Activated T-helper 1 cell treated with anti-CD3 and anti-CD28 coated beads, Interleukin-12 subunit alpha, Interleukin-12 subunit beta, Interleukin-2, Interleukin-4 antibody, amounts not matched to agents 30 ng/mL and 10 ng/mL and 1 ng/mL, durations not matched to agents 14 hours and 24 hours and 36 hours (primary cell): ENCODE measurements at places on chromosomes 16 and 17. TPM values are rescaled to one million over a fixed set of nuclear protein-coding genes. Genes with fewer than 3 reads are reported as not detected.

DNA sequence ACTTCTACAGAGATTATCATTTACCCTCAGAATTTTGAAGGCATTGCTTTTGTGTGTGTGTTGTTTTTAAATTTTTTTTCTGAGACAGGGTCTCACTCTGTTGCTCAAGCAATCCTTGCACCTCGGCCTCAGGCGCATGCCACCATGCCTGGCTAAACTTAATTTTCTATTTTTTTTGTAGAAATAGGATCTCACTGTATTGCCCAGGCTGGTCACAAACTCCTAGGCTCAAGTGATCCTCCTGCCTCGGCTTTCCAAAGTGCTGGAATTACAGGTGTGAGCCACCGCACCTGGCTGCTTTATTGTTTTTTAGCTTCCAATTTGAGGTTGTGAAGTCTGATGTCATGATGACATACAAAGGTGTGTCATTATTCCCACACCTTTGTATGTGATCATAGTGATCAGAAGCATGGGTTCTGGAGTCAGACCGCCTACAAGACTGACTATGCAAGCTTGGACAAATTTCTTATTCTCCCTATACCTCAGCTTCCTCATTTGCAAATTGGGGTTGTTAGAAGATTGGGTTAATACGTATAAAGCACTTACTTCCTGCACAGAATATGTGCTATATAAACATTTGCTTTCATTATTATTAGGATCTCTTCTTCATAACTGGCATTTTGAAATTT is 5.8 kb downstream of the SEPHS2 start:
- DNase-seq, result no peak
- peaks cover 19% of the 10 kb centered on the region for H3K36me3 ChIP-seq

DNA sequence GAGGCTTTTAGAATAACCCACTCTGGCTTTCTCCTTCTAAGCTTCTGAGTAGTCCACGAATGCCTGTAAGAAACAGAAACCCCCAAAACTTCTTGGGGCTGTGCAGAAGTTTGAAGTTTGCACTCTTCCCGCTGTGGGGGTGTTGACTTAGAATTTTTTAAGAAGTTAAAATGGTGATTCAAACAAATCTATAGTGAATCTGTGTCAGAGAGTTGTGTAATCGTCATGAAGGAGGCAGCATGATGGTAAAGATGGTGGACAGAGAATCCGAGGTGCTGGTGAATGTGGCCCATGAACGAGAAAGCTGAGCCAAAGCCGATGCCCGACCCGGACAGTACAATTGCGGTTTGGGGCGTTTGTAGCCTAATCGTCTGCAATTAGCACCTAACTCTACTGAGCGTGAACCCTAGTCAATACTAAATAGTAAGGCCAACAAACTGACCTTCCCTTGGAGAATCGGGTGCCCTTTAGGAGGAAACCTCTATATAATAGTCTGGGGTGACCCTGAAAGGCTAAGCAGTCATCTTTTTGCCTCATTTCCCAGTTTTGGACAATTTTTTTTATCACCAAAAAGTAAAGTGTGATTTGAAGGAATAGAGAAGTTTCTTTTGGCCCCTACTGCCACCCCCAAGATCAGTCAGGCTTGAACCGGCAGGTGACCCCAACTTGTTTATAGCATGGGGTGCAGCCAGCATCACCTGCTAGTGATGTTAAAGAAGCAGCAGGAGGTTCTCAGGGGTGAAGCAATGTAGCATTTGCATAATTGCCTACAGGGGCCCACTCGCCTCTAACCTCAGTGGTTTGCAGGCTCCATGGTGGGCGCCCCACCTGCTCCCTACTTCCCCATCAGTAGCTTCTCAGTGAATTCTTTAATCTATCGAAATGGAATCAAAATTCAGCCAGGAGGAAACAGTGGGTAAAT is 11.2 kb downstream of the IRF8 start:
- H3K4me3 ChIP-seq, result no peak overlapping the region
- peaks cover 25% of the 10 kb centered on the region for H3K4me1 ChIP-seq
- H3K36me3 ChIP-seq, result peaks cover 71% of the 10 kb centered on the region
- DNase-seq, result no peak
- no peak overlapping the region for H3K27ac ChIP-seq
- no peaks in the 10 kb centered on the region for H3K27me3 ChIP-seq

DNA sequence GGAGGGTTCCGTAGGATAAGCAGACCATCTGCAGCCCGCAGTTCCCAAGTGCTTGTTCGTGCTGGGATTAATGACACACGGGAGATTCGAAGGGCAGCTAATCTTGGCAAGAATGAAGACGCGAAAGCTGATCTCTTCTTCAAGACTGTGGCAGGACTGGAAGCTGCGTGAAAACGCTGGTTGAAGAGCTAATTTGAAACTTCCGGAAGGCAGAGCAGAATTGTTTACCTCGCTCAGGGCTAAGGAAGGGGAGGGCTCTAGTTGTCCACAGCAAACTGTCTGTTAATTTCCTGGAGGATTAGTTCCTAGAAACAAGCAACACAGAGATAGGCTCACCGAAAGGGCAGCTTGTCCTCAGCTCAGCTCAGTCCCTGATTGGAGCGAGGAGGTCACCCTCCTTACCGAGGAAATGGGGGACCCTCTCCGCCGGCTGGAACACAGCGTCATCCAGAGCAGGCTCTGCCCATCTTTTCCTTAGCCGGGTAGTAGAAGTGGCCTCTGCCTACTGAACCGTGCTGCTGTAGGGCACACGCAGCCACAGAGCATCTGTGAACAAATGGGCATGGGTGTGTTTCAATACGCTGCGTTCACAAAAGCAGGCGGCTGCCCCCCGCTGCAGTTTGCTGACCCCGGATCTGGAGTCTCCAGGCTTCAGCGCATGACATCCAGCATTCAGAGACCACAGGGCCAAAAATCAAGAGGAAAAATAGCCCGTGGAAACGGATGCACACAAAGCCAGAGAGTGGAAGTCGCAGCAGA is 16.7 kb upstream of the BAIAP2 start:
- peak; percentile 30 for DNase-seq
- H3K27me3 ChIP-seq, result no peaks in the 10 kb centered on the region
- peak overlapping the region; percentile 97 for H3K27ac ChIP-seq
- H3K4me3 ChIP-seq, result peak overlapping the region; percentile 82

- H3K27me3 ChIP-seq, result peaks cover 6% of the 10 kb centered on the region
- DNase-seq, result no peak
- no peak overlapping the region for H3K4me3 ChIP-seq
Measured at GRCh38 chr17:55607731-55608341, 96.6 kb upstream of the SMIM36 start.

GRCh38 chr17:7704601-7705268 is at the start of gene EFNB3:
Gene EFNB3 (plus strand): TSS chr17:7705202. CDS start chr17:7705599, 397 bp downstream.
- no peak for DNase-seq
- H3K27me3 ChIP-seq, result peaks cover 28% of the 10 kb centered on the region
- peaks cover 14% of the 10 kb centered on the region for H3K4me1 ChIP-seq
- peak within 1 kb of the TSS; percentile 20 for H3K27ac ChIP-seq
- peaks cover 12% of the 10 kb centered on the region for H3K36me3 ChIP-seq

DNA sequence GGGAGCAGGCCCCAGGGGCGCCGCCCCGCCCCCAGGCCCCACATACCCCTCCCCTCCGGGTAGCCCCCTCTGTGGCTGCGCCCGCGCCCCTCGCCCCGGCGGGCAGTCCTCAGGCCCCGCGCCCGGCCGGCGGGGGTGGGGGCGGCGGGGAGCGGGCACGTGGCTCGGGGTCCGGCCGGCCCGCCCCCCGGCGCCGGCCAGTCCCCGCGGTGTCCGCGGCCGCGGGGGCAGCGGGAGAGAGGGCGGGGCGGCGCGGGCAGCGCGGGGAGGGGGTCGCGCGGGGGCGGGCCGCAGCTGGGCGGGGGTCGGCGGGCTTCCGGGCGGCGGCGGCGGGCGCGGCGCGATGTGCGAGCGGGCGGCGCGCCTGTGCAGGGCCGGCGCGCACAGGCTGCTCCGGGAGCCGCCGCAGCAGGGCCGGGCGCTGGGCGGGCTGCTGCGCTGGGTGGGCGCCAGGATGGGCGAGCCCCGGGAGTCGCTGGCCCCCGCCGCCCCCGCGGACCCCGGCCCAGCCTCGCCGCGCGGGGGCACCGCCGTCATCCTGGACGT is 335 bp downstream of the NECAB2 start:
- H3K4me3 ChIP-seq, result no peak overlapping the region
- H3K27ac ChIP-seq, result no peak overlapping the region
- no peaks in the 10 kb centered on the region for H3K36me3 ChIP-seq
- no peaks in the 10 kb centered on the region for H3K4me1 ChIP-seq
- DNase-seq, result no peak
- H3K27me3 ChIP-seq, result peaks cover 13% of the 10 kb centered on the region

DNA sequence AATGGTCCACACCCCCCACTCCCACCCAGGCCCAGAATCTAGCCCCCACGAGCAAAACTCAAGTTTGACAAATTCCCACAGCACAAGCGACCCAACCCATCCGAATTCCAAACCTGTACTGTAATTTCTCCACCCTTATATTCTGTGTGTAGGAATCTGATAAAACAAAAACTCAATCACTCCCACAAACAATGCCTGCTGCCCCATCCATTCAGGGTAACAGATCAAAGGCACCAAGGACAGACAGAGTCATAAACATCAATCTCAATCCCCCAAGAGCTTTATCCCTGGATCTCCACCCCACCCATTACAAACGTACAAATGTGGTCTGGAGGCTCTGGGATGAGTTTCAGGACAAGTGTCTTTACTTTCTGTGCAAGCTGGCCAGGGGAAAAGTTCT is 157.8 kb downstream of the AXIN2 start:
- DNase-seq, result no peak
- peaks cover 6% of the 10 kb centered on the region for H3K27me3 ChIP-seq
- H3K36me3 ChIP-seq, result no peaks in the 10 kb centered on the region
- no peaks in the 10 kb centered on the region for H3K4me1 ChIP-seq

DNA sequence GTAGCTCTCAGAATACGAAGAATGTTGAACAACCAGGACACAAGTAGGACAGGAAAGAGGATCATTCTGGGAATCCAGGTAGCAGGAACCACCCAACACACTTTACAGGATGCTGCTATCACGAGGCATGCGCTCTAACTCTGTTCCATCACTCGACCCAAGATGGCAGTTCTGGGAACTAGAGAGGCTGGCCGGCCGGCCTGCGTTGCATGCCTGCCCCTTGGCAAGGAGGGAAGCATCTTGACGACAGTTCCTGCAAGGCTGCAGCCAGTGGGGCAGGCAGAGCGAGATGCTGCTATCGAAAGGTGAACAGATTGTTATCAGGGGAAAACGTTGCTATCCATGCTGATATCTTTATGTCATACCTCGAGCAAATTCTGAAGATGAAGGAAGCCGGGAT is 19.2 kb upstream of the SLC46A1 start:
- no peak overlapping the region for H3K4me3 ChIP-seq
- no peaks in the 10 kb centered on the region for H3K36me3 ChIP-seq
- DNase-seq, result no peak
- H3K4me1 ChIP-seq, result no peaks in the 10 kb centered on the region
- peaks cover 10% of the 10 kb centered on the region for H3K27me3 ChIP-seq

DNA sequence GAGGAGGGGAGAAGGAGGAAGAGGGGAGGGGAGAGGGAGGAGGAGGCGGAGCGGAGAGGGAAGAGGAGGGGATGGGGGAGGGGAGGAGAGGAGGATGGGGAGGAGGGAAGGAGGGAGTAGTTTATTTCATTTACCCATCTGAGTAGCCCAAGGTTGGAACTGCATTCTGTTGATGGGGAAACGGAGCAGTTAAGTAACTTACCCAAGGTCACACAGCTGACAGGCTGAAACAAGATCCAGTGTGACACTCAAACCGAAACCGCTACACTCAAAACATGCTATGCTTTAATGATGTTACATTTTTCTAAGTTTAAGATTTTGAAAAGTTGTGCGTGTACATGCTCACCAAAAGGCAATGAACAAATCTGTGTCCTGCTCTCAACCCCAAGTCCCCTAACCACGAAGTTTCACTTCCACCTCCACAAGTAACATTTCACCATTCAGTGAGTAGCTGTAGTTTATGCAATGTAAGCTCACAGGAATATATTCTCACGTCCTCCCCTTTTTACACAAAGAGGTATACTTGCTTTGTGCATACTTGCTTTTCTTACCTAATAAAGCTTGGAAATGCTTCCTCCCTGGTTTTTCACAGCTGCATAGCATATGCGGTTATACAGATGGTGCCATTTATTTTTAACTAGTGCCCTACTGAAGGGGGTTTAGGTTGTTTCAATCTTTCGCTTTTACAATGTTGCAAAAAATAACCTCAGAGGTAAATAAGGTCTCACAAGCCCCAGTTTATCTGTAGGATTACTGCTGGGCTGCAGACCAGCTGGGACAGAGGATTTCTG is 275.3 kb downstream of the PARN start:
- DNase-seq, result peak; percentile 24
- peaks cover 21% of the 10 kb centered on the region for H3K27me3 ChIP-seq

- no peaks in the 10 kb centered on the region for H3K36me3 ChIP-seq
- peaks cover 2% of the 10 kb centered on the region for H3K27me3 ChIP-seq
- no peak overlapping the region for H3K27ac ChIP-seq
- H3K4me3 ChIP-seq, result no peak overlapping the region
Measured at GRCh38 chr16:16909126-16909525, 530.2 kb downstream of the NPIPA7 start.

- no peak overlapping the region for H3K4me3 ChIP-seq
- H3K27me3 ChIP-seq, result peaks cover 1% of the 10 kb centered on the region
- no peak overlapping the region for H3K27ac ChIP-seq
- H3K36me3 ChIP-seq, result no peaks in the 10 kb centered on the region
- H3K4me1 ChIP-seq, result no peaks in the 10 kb centered on the region
- no peak for DNase-seq
Measured at GRCh38 chr16:28891964-28892890, 13.9 kb downstream of the ATP2A1 start.

GRCh38 chr16:30092373-30093010 is 768 bp upstream of the TBX6 start:
- peaks cover 56% of the 10 kb centered on the region for H3K4me1 ChIP-seq
- no peaks in the 10 kb centered on the region for H3K27me3 ChIP-seq
- peaks cover 14% of the 10 kb centered on the region for H3K36me3 ChIP-seq
- peak overlapping the region; percentile 90 for H3K27ac ChIP-seq
- peak overlapping the region; percentile 88 for H3K4me3 ChIP-seq
- peak; percentile 65 for DNase-seq

GRCh38 chr16:57795431-57795878 is 6.8 kb downstream of the KIFC3 start:
- no peak for DNase-seq
- no peak overlapping the region for H3K4me3 ChIP-seq
- peaks cover 14% of the 10 kb centered on the region for H3K4me1 ChIP-seq

- H3K4me3 ChIP-seq, result no peak overlapping the region
- peak; percentile 43 for DNase-seq
- peaks cover 8% of the 10 kb centered on the region for H3K27me3 ChIP-seq
- peak overlapping the region; percentile 31 for H3K27ac ChIP-seq
- peaks cover 16% of the 10 kb centered on the region for H3K4me1 ChIP-seq
Measured at GRCh38 chr17:43578699-43579565, 32.8 kb upstream of the ETV4 start.

GRCh38 chr16:1839554-1839953 is 12.5 kb downstream of the FAHD1 start:
- H3K27me3 ChIP-seq, result no peaks in the 10 kb centered on the region
- DNase-seq, result no peak
- H3K36me3 ChIP-seq, result no peaks in the 10 kb centered on the region
- no peaks in the 10 kb centered on the region for H3K4me1 ChIP-seq
- H3K27ac ChIP-seq, result no peak overlapping the region

KRT24 gene
- total RNA-seq, result not detected in 2 replicates

ARMC7 gene
- total RNA-seq, result 11.6 and 13.0 TPM in 2 replicates

SLC35G6 gene
- not detected in 2 replicates for total RNA-seq

CHP2 gene
- total RNA-seq, result not detected in 2 replicates

OR4D1 gene
- total RNA-seq, result 0.10 and 0.26 TPM in 2 replicates

P2RX5 gene
- total RNA-seq, result 133 and 143 TPM in 2 replicates

TBC1D3B gene
- 7.1 and 9.1 TPM in 2 replicates for total RNA-seq

DNAH2 gene
- total RNA-seq, result not detected in 2 replicates

ANKRD40CL gene
- total RNA-seq, result not detected in 2 replicates

TENT4B gene
- total RNA-seq, result 19.8 and 20.0 TPM in 2 replicates
